ENCODE measurements at places on chromosomes 5 and 9. TPM values are rescaled to one million over a fixed set of nuclear protein-coding genes. Genes with fewer than 3 reads are reported as not detected.

DNA sequence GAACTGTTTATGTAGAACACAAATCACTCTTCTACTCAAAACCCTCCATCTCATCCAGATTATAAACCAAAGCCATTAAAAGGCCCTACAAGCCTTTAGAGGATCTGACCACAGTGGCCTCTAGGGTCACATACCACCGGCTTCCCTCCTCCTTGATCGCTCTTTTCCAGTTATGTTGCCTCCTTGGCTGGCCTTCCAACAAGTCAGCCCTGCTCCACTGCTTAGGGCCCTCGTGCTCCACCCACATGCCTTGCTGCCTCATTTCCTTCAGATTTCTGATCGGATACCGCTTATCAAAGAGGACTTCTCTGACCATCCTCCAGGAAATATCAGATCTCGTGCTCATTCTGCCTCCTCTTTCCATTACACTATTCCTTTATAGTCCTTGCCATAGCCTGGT lies 139.4 kb upstream of the RAI14 start:
- H3K4me3 ChIP-seq: no peak overlapping the region
- H3K27me3 ChIP-seq: no peaks in the 10 kb centered on the region
- no peak overlapping the region for H3K27ac ChIP-seq
- no peaks in the 10 kb centered on the region for H3K4me1 ChIP-seq
- H3K36me3 ChIP-seq: no peaks in the 10 kb centered on the region

GRCh38 chr5:11803436-11803835 lies 100.8 kb downstream of the CTNND2 start:
- no peaks in the 10 kb centered on the region for H3K4me1 ChIP-seq
- no peak overlapping the region for H3K27ac ChIP-seq
- H3K27me3 ChIP-seq: no peaks in the 10 kb centered on the region
- no peaks in the 10 kb centered on the region for H3K36me3 ChIP-seq

DNA sequence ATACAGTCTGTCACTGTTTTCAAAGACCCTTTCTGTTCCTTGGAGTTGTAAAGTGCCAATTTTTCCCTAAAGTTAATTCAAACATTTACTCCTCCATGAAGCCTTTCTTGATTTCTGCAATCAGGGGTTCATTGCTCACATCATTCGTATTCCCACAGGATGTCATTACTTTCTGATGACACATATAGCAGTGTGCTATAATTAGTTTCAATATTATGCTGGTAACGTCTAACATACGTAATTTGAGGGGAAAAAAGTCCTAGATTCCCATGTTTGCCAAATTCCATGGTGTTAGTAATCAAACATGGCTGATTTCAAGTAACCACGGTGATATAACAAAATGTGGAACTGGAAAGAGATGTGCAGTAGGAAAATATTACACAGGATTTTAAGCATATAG lies 468.2 kb upstream of the MEF2C start:
- no peak for DNase-seq
- no peaks in the 10 kb centered on the region for H3K27me3 ChIP-seq
- H3K36me3 ChIP-seq: no peaks in the 10 kb centered on the region
- no peaks in the 10 kb centered on the region for H3K4me1 ChIP-seq
- H3K4me3 ChIP-seq: no peak overlapping the region

DNA sequence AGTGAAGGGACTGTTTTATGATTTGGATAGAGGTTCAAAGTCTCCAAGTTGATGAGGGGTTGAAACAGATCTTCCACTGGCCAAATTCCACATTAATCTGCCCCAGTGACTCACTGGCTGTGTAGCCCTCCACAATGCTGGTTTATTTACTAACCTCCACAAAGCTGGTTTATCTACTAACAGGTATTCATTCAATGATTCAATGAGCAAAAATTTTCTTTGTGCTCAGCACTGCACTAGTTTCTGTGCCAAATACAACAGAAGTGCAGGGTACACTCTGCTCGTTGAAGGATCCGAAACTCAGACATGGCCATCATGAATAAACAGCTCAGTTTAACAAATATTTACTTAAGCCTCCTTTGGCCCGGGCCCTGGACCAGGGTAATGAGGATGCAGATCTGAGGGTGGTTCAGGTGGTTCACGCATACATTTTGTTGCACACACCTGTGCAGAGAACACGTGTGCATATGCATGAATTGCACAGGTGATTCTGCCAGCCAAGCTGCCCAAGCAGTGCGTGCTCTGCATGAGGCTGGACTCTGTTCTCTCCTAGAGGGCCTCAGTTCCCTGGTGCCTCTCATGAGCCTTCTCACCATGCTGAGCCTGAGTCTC lies 71.0 kb downstream of the SH3PXD2B start:
- H3K4me3 ChIP-seq: no peak overlapping the region
- H3K27ac ChIP-seq: no peak overlapping the region
- H3K36me3 ChIP-seq: no peaks in the 10 kb centered on the region
- H3K4me1 ChIP-seq: no peaks in the 10 kb centered on the region
- no peaks in the 10 kb centered on the region for H3K27me3 ChIP-seq

DNA sequence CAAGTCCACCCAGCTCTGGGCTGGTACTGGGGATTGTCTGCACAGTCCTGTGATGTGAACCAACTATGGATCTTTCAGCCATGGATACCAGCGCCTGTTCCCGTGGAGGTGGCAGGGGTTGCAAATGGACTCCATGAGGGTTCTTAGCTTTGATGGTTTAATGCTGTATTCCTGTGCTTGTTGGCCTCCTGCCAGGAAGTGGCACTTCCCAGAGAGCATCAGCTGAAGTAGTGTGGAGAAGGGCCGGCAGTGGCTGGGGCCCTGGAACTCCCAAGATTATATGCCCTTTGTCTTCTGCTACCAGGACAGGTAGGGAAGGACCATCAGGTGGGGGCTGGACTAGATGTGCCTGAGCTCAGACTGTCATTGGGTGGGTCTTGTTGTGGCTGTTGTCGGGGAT lies 1104.8 kb upstream of the COX7C start:
- no peaks in the 10 kb centered on the region for H3K27me3 ChIP-seq
- no peaks in the 10 kb centered on the region for H3K4me1 ChIP-seq
- DNase-seq: no peak
- no peak overlapping the region for H3K4me3 ChIP-seq

DNA sequence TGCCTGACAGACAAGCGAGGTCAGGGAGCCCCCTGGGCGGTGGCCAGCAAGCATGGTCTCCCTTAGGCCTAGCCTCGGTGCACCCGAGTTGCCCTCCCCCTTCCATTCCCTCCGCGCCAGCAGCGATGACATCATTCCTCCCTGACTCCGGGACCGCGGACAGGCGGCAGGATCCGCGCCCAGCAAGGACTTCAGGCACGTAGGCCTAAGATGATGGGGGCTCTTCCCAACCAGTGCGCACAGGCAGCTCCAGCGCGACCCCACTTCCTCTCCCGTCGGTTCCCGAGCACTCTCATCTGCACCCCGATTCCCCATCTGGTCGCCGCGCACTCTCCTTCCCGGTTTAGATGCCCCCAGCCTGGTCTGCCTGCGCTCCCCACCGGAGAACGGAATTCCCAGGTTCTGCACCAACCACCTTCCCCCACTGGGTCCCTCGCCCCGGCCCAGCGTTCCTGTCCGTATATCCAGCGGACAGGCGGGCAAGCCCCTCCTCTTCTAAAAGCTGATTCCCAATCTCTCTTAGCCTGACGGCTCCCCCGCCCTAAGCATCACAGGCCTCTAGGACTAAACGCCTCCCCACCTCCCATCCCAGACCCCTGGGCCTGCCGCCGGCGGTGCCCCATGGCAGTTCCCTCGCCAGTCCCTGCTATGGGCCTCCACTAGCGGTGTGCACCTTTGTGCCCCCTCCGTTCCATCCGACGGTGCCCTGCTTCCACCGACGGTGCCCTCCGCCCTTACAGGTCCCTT lies 931 bp downstream of the FAM219A start:
- peak; percentile 88 for DNase-seq
- H3K4me3 ChIP-seq: peak overlapping the region; percentile 49
- peaks cover 3% of the 10 kb centered on the region for H3K27me3 ChIP-seq

DNA sequence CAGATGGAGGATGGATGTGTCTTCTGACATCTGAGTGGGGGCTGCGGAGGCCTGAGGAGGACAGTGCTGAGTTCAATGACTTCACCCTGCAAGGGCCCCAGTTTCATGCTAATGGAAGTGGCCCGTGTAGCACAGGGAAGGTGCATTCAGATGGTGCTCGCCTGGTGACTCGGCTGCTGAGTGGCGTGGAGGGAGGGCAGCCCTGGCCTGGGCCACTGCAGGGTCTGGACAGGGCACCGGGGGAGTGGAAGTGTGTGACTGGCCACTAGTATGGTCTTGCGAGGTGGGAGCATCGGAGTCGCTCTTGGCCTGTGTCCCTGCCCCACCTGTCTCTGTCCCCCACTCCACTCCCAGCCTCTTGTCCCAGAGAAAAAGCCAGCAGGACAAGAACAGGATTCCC lies 1.7 kb upstream of the SLC9A3 start:
- no peaks in the 10 kb centered on the region for H3K4me1 ChIP-seq
- H3K27ac ChIP-seq: no peak overlapping the region
- DNase-seq: no peak
- no peak overlapping the region for H3K4me3 ChIP-seq
- H3K27me3 ChIP-seq: peaks cover 28% of the 10 kb centered on the region

DNA sequence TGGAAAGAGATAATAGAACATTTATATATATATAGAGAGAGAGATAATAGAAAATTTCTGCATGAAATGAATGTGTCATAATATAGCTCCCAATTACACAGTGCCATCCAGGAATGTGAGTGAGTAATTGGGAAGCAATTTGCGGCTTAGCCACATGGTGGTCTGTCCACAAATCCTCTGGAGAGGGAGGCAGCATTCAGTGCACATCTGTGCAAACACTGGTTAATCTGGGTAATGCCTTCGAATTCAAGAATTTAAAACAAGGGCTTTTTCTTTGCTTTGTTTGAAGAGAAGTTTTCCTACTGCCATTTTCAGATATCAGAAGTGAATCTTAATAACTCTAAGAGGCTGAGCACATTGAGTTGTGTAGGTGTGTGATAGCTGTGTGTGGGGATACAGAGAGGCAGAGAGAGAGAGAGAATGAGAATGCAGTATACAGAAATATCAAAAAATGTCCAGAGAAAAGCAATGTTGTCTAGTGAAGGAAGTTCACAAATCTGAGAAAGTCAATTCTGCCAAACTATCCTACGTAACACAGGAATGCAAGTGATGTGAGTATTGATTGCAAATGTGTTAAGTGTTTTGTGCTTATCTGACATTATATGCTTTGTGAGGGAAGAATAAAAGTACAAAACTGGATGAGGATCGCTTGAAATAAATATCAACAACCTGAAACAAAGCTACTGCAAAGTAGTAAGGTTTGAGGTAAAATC lies 134.6 kb downstream of the EDIL3 start:
- H3K4me1 ChIP-seq: no peaks in the 10 kb centered on the region
- H3K27me3 ChIP-seq: no peaks in the 10 kb centered on the region
- H3K27ac ChIP-seq: no peak overlapping the region
- DNase-seq: no peak
- H3K4me3 ChIP-seq: no peak overlapping the region

DNA sequence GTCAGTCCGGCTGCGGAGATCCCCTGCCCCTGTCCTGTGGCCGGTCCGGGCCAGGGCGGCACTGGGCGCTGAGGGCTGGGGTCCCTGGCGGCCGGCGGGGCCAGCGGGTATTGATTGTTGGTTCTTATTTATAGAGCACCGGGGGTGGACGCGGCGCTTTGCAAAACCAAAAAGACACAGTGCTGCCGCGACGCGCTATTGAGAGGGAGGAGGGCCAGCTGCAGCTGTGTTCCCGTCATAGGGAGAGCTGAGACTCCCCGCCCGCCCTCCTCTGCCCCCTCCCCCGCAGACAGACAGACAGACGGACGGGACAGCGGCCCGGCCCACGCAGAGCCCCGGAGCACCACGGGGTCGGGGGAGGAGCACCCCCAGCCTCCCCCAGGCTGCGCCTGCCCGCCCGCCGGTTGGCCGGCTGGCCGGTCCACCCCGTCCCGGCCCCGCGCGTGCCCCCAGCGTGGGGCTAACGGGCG lies 2.5 kb downstream of the LRRC26 start:
- peaks cover 27% of the 10 kb centered on the region for H3K27me3 ChIP-seq
- H3K4me3 ChIP-seq: no peak overlapping the region
- no peak overlapping the region for H3K27ac ChIP-seq
- H3K4me1 ChIP-seq: no peaks in the 10 kb centered on the region
- H3K36me3 ChIP-seq: no peaks in the 10 kb centered on the region

DNA sequence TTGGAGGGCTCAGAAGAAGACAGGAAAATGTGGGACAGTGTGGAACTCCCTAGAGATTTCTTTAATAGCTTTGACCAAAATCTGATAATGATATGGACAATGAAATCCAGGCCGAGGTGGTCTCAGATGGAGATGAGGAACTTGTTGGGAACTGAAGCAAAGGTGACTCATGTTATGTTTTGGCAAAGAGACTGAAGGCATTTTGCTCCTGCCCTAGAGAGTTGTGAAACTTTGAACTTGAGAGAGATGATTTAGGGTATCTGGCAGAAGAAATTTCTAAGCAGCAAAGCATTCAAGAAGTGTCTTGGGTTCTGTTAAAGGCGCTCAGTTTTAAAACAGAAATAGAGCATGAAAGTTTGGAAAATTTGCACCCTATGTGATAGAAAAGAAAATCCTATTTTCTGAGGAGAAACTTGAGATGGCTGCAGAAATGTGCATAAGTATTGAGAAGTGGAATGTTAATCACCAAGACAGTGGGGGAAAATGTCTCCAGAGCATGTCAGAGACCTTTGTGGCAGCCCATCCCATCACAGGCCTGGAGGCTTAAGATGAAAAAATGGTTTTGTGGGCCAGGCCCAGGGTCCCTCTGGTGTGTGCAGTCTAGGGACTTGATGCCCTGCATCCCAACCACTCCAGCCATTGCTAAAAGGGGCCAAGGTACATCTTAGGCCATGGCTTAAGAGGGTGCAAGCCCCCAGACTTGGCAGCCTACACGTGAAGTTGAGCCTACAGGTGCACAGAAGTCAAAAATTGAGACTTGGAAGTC lies 463.7 kb upstream of the TLE4 start:
- H3K4me3 ChIP-seq: no peak overlapping the region
- no peaks in the 10 kb centered on the region for H3K36me3 ChIP-seq
- H3K4me1 ChIP-seq: no peaks in the 10 kb centered on the region
- H3K27ac ChIP-seq: no peak overlapping the region

GRCh38 chr5:134595458-134595838 lies 37.2 kb downstream of the SAR1B start:
- H3K36me3 ChIP-seq: no peaks in the 10 kb centered on the region
- H3K27ac ChIP-seq: no peak overlapping the region
- H3K27me3 ChIP-seq: no peaks in the 10 kb centered on the region
- DNase-seq: no peak

- H3K36me3 ChIP-seq: no peaks in the 10 kb centered on the region
- H3K4me1 ChIP-seq: no peaks in the 10 kb centered on the region
- peak overlapping the region; percentile 40 for H3K4me3 ChIP-seq
- peak; percentile 49 for DNase-seq
Observed at GRCh38 chr9:107638521-107639310, 149.1 kb upstream of the KLF4 start.

GRCh38 chr9:36798350-36799065 lies 225.8 kb downstream of the MELK start:
- H3K27me3 ChIP-seq: no peaks in the 10 kb centered on the region
- H3K27ac ChIP-seq: no peak overlapping the region

- H3K4me1 ChIP-seq: no peaks in the 10 kb centered on the region
- no peak overlapping the region for H3K27ac ChIP-seq
- H3K36me3 ChIP-seq: no peaks in the 10 kb centered on the region
- no peak overlapping the region for H3K4me3 ChIP-seq
- DNase-seq: no peak
- H3K27me3 ChIP-seq: no peaks in the 10 kb centered on the region
Observed at GRCh38 chr9:112629671-112630485, 88.0 kb downstream of the INIP start.

Gene SLC4A9
- 2.5 TPM for total RNA-seq

Gene EGR1
- 68.6 TPM for total RNA-seq

Gene C8G
- total RNA-seq: 1.9 TPM

Gene SMIM33
- 0.13 TPM for total RNA-seq

Gene SH3GL2
- total RNA-seq: 3.1 TPM

Gene TRIO
- total RNA-seq: 149 TPM

Gene THOC3
- total RNA-seq: 25.2 TPM

Gene TXNDC8
- total RNA-seq: not detected

Gene LCNL1
- total RNA-seq: 1.4 TPM
